Omental fat pad (tissue), 4 donors: ENCODE measurements at places on chromosomes 7 and 10.

GRCh38 chr10:79483948-79484347 lies 28.4 kb upstream of the EIF5AL1 start:
- DNase-seq, result no peak

DNA sequence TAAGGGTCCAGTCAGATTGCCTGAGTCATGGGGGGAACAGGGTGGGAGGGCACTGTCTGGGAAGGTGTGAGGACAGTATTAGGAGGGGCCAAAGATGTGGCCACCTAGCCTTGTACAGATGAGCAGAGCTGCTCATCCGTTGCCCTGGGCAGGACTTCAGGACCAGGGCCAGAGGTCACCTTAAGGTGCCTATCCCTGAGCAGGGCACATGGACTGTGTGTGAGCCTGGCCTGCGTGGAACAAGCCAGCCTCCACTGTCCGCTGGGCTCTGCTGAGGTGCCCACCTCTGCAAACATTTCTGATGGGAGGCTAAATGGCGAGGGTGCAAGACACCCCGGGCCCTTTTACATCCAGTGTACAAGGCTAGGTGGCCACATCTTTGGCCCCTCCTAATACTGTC lies 3.4 kb upstream of the OPN1SW start:
- DNase-seq, result no peak

GRCh38 chr10:16933783-16934182 lies 116.6 kb upstream of the RSU1 start:
- no peak for DNase-seq

GRCh38 chr7:91634485-91635177 lies 245.9 kb downstream of the MTERF1 start:
- DNase-seq, result no peak

DNA sequence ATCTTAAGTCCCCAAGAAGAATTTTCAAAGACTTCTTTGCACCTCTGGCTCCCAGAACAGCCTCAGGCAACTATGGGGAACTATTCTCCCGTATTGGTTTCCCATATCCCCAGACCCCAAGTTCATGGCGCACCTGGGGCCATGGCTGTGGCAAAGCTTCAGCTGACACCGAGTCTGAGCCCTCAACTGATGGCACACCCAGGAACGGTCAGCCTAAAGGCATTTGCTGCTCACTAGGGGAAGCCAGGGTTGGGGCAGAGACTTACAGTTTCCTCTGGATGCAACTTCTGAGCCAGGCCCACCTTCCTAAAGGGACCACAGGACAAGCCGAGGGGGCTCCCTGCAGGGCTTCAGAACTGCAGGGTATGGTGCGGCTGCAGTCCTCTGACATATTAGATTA lies 13.7 kb upstream of the CPA1 start:
- DNase-seq, result no peak

GRCh38 chr7:45681596-45682357 lies 107.6 kb downstream of the ADCY1 start:
- DNase-seq, result no peak

DNA sequence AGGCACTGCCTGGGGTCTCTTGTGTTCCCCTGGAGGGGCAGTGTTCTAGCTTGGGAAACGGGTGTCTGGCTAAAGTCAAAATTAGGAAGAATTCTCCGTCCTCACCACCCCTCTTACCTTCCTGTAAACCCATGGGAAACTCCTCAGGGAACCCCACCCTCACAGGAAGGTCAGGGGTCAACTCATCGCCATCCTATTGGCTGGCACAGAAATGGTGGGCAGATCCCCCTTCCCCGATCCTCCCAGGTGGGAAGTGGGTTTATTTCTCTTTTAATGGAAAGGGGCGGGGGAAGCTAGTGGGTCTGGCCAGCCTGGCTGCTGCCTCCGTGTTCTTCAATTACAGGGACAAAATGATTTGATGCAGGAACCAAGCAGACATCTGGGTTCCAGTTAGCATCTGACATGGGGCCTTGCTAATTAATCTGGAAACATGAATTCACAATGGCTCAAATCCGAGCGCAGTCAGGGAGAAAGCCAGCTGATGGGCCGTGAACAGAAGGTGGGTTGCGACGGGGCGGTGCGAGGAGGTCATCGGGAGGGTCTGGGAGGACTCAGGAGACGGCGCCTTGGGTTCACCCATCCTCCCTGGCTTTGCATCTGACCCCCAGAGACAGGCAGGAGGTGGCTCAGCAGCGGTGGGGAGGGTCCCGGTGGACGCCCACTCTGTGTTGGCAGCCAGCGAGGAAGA lies 66.6 kb downstream of the SLIT1 start:
- DNase-seq, result no peak

DNA sequence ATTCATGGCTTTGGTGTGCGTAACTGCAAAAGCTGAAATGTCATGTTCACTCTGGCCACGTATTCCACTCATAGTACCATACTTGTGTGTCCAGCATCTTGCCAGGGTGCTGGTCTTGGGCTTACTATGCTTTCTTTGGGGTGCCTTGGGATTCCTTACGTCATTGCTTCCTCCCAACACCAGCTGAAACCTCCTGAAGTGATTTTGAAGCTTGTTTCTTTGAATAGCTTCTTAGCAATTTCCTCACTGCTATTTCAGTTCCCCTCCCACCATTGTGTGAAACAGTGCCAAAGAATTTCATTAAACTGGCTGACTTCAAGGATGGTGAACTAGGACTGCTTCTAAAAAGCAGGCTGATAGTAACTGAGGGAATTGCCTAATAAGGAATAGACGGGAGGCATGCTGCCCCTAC lies 36.9 kb downstream of the ENTPD1 start:
- no peak for DNase-seq

GRCh38 chr7:50595491-50596102 lies 30.4 kb upstream of the DDC start:
- no peak for DNase-seq

- DNase-seq, result no peak
Observed at GRCh38 chr7:854118-854775, 22.0 kb downstream of the SUN1 start.

GRCh38 chr7:108079648-108080591 lies 50.2 kb downstream of the LAMB4 start:
- no peak for DNase-seq

DNA sequence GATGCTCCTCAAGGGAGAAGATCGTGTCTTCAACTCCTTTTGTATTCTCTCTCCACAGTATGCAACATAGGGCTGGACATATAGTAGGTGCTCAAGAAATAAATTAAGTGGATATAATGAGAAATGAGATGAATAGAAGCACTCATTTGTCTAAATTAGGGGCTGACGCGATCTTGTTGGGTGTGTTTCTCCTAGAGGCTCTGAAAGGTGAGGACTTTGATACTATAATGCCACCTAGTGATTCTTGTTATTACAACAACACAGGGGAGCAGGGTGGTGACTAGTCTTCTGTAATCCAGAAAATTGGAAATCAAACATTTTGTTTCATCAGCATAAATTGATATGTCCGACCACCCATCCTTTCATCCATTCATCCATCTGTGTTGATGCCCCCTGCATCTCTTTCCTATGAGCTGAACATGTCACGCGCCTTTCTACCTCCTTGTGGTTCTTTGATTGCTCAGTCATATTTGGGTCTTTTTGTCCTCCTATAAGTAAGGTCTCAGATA lies 3.5 kb upstream of the CFAP58 start:
- no peak for DNase-seq

- DNase-seq, result no peak
Observed at GRCh38 chr7:55192723-55193122, 172.4 kb upstream of the LANCL2 start.

- DNase-seq, result no peak
Observed at GRCh38 chr7:108717781-108718180, 148.1 kb downstream of the DNAJB9 start.

- DNase-seq, result no peak
Observed at GRCh38 chr10:77967611-77968022, 41.1 kb upstream of the DLG5 start.

DNA sequence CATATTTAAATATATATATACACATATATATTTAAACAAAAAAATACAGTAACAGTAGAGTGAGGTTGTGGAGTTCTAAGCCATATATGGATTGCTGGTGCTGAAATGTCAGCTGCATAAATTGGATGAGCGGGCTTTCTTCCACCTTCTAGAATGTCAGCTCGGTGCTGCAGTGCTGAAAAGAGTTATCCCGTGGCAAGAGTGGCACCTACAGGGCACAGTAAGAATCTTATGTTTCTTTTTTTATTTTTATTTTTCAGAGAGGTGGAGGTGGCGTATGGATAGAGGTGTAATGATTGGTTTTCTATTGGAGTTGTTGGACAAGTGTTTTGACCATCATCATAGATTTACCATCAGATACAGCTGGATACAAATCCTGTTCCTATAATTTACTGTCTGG lies 86.2 kb upstream of the DYNC1I1 start:
- DNase-seq, result no peak

- no peak for DNase-seq
Observed at GRCh38 chr7:112080978-112081377, 125.2 kb downstream of the DOCK4 start.

DNA sequence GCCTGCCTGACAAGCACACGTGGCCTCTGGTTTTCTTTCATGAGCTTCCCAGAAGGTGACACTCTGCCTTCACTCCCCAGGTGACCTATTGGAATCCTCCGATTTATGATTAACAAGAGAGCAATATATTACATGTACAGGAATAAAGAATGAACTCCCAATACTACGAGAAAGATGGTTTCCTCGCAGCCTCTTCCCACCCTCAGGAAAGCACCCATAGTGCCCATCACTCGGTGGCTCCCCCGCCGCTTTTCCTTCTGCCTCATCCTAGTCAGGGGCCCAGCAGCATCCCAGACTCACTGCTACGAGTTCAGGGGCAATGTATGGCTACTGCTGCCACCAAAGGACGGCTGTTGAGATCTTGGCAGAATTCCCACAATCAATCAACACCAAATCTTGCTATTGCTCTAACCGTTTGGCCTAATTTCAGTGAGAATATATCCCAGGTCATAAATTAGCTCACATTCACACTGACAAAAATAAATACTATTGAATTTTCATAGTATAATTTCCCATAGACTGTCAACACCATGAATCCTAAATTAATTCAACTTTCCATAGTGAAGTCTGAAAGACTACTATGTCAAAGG lies 196.3 kb downstream of the TNS3 start:
- DNase-seq, result no peak

GRCh38 chr7:132771301-132771730 lies 195.0 kb upstream of the PLXNA4 start:
- DNase-seq, result no peak

DNA sequence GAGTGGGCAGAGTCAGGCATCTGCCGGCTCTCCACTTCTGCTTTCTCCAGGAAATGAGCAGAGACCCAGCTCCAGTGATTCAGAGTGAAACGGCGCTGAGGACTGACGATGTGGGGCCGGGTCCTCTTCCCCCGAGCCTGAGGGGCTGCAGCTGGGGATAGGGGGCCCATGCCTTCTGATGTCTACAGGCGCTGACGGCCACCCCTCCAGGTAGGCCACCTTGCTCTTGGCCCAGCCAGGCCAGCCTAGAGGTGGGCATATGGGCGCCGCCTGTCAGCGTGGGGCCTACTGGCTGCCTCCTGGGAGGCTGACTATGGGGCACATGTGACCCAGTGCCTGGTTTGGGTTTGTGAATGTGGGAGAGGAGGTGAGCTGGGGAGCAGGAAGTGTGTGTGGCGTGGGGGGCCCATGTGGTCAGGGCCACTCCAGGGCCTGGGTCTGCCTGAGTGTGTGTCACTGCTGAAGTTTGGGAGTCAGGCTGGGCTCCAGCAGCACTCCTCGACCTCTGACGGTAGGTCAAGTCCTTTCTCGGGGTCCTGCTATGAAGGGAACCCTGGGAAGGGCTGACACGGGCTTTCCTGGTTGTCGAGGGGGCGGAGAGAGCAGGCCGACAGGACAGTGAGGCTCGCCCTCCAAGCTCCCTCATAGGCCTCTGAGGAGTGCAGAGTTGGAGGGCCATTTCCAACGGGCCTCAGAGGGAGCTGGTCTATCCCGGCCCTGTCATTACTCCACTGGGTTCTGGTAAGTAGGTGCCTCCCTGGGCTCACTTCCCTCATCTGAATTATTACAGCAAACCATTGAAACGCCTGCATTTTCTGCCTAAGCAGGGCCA lies at the start of gene WDFY4:
Gene WDFY4, plus strand, starts transcription at position 82 of the 832 bp plus-strand sequence. CDS start 24,860 bp downstream, outside the sequence.
- DNase-seq, result no peak

DNA sequence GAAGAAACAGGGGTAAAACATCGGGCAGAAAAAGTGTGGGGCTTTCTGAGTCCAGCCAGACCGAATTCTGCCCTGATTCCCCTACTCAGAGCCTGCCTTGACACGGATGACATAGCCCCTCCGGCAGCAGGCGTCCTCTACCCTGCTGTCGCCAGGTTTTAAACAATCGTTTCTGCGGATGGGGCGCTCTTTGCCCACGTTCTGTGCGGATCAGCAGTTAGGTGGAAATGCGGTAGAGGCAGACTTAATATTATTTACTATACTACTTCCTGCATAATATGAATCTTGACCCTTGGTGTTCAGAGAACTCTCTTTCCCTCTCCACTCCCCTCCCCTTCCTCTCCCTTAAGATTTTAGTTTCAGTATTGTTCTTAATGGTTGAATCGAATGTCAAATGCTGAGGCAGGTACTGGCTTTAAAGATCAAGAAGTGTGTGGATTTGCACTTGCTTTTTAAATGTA lies 2.4 kb downstream of the GATA3 start:
- DNase-seq, result no peak

DNA sequence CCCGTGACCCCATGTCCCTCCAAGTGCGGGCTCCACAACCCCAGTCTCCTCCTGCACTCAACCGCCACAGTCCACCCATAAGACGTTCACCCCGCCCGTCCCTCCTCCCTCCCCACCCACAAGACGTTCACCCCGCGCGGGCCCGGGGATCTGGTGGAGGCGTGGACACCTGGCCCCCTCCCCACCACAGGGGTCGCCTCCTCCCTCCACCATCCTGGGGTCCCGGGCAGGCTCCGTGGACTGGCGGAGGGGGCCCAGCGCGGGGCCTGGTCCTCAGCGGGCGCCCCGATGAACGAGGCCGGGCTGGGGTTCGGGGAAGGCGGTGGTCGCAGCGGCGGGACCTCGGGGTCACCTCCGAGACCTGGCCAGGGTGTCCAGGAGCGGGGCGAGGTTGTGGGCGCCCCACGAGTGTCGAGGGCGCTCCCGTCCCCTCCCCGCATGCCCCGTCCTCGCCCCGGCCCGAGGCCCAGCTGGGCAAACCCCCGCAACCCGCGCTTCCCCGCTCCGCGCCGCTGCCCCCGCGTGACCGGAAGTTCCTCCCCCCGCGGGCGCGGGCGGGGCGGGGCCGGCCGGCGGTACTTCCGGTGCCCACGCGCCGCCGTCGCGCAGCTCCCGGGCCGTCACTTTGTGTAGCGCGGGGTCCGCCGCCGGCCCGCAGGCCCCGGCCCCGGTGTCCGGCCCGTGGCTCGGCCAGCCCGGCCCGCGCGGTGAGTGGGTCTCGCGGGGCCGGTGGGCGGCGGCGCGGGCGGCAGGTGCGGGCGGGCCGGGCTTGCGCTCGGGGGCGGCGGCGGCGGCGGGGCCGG lies at the start of gene ZNF316:
Gene ZNF316, plus strand, starts transcription at position 578 of the 803 bp plus-strand sequence. CDS start 5,092 bp downstream, outside the sequence.
- no peak for DNase-seq
